ENCODE measurements at places on chromosomes 16 and 17. TPM values are rescaled to one million over a fixed set of nuclear protein-coding genes. Genes with fewer than 3 reads are reported as not detected.

The TNFSF13 gene
- 1.5 TPM for total RNA-seq

GRCh38 chr16:10252155-10252554 is 69.9 kb upstream of the GRIN2A start:
- H3K36me3 ChIP-seq, result no peaks in the 10 kb centered on the region
- peaks cover 3% of the 10 kb centered on the region for H3K4me1 ChIP-seq
- H3K4me3 ChIP-seq, result no peak overlapping the region

The ETV4 gene
- total RNA-seq, result 126 TPM

DNA sequence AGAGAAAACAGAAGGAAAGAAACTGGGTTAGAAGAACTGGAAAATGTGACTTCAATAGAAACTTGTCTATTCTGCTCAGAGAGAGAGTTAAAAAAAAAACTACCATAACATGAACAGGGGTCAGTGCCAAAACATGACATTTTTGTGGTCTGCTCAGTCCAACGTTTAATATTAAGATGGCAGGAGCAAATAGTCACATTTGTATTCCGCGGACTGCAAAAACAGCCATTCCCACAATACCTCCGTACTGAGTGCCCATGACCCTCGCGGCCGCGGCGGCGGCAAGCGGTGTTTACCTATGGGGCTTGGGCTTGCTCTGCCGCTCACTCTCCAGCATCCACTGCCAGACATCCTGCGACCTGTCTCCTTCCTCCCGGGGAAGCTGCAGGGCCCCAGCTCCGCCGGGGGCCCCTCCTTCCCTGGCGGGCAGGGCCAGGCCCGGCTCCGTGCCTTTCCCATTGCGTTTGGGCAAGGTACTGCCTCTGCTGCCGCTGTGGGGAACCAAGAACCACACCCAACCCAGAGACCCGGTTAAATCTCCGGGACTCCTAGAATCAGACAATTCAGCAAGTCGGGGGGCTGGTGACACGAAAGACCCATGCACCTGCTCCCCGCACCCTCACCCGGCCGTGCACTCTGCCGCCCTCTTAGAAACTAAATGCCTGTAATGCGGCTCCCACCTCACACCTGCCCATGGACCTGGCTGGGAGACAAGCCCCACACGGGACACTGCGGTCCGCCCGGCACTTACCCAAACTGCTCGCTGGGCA is 24.7 kb downstream of the AXIN2 start:
- DNase-seq, result no peak
- H3K27me3 ChIP-seq, result no peaks in the 10 kb centered on the region

DNA sequence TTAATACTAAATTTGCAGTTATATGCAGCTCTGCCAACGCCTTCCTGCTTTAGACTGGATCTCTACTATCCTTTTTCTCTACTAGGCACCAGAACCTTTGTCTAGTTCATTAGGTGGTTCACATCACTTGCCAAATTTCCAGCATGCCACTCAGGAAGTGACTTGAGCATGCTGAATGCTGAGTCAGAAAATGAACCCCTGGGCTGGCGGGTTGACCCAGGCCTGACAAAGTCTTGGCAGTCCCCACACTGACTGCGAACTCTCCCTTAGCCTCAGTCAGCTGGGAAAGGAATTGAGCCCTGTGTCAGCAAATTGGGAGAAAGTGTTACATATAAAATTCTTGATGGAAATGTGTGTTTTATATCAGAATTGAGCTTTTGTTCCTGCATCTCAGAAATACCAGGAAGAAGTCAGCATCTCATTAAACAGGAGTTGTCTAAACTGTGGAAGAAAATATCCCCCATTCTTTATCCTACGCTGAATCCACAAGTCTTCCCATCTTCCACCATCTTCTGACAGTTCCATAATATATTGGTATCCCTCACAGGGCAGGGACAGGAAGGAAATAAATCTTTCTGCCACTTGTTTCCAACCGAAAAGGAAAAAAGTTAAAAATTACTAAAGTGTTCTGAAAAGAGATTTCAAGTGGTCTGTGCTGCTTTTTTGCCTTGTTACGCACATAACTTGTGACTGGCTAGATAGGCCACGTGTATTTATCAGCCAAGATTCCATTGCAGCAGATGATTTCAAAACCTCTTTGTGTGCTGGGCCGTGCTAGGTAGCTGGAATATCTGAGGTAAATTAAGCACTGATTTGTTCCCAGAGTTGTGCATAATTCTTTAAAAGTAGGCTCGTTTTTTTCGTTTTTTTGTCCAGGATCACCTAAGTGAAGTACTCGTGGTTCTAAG is 16.7 kb upstream of the SLC12A3 start:
- no peak for DNase-seq
- H3K27me3 ChIP-seq, result no peaks in the 10 kb centered on the region
- no peaks in the 10 kb centered on the region for H3K36me3 ChIP-seq
- H3K4me3 ChIP-seq, result no peak overlapping the region
- H3K4me1 ChIP-seq, result peaks cover 17% of the 10 kb centered on the region

DNA sequence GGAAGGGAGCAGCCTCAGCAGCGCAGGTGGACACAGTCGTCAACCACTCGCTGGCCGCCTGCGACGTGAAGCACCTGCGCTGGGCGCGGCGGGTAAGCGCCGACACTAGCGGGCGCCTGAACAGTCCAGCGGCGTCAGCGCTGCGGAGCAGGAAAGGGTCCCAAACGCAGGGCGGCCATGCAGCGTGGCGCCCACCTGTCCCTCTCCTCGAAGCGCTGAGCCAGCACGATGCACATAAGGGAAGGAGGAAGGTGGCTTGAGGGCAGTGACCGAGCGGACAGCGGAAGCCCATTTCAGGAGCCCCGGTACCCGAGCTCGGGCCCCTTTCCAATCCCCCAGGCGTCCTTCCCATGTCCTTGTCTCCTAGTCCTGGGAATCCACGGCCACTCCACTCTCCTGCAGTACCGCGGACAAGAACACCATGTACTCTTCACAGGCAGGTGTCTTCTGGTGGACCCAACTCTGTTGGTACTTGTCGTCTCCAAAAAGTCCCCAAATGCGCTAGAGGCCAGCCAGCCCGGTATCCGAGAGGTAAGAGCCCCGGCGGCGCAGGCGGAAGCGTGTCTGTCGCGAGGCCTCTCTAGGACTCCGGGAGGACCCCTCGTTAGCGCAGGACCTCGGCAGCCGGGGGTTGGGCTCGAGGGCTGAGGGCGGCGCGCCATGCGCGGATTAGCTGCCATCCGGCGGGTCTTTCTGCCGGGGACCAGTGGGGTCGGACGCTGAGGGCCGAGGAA is 14.4 kb downstream of the ZNF232 start:
- peaks cover 17% of the 10 kb centered on the region for H3K27me3 ChIP-seq
- H3K27ac ChIP-seq, result peak overlapping the region; percentile 66
- peaks cover 18% of the 10 kb centered on the region for H3K36me3 ChIP-seq
- H3K4me1 ChIP-seq, result no peaks in the 10 kb centered on the region

DNA sequence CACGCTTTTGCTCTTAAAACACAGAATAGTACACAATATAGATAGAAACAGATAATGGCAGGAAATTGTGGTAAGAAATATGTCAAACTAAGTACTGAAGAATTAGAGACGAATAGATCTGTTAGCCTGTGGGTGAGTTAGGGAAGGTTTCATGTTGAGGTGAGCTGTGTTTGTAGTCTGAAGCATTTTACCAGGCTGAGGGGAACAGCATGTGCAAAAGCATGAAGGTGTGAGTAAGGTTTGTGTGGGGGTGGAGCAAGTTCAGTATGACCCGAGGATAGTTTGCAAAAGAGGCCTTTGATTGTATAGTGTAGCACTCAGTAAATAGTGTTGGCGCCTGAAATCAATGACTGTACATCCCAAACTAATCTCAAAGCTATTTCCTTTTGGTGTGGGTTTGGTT is 13.8 kb downstream of the IGSF6 start:
- DNase-seq, result no peak
- H3K27me3 ChIP-seq, result no peaks in the 10 kb centered on the region
- no peaks in the 10 kb centered on the region for H3K36me3 ChIP-seq
- no peak overlapping the region for H3K27ac ChIP-seq

- H3K27ac ChIP-seq, result no peak overlapping the region
- H3K36me3 ChIP-seq, result no peaks in the 10 kb centered on the region
Observed at GRCh38 chr17:58706351-58707140, 14.1 kb downstream of the RAD51C start.

DNA sequence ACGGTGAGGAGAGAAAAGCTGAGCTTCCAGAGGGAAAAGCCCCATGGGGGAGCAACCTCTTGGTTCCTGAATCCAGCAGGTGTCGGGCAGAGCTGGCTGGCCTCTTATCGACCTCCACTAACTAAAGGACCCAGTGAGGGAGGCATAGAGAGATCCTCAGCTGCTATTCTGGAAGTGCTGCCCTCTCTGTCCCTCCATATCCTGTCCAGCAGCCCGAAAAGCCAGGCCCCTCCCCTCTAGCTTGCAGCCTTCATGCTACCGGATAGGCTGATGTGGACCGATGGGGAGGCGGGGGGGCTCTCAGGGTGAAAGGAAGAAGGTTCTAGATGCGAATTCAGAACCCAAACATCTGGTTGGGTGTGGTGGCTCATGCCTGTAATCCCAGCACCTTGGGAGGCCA is 24.9 kb downstream of the MXRA7 start:
- no peaks in the 10 kb centered on the region for H3K36me3 ChIP-seq
- H3K27me3 ChIP-seq, result no peaks in the 10 kb centered on the region
- H3K27ac ChIP-seq, result no peak overlapping the region
- DNase-seq, result no peak
- no peak overlapping the region for H3K4me3 ChIP-seq
- peaks cover 8% of the 10 kb centered on the region for H3K4me1 ChIP-seq

- H3K36me3 ChIP-seq, result no peaks in the 10 kb centered on the region
- no peak overlapping the region for H3K27ac ChIP-seq
- H3K4me3 ChIP-seq, result peak overlapping the region; percentile 92
- H3K27me3 ChIP-seq, result peaks cover 63% of the 10 kb centered on the region
- H3K4me1 ChIP-seq, result peaks cover 41% of the 10 kb centered on the region
- peak; percentile 91 for DNase-seq
Observed at GRCh38 chr17:42673885-42674754, 2.7 kb downstream of the PLEKHH3 start.

The AURKB gene
- 128 TPM for total RNA-seq

DNA sequence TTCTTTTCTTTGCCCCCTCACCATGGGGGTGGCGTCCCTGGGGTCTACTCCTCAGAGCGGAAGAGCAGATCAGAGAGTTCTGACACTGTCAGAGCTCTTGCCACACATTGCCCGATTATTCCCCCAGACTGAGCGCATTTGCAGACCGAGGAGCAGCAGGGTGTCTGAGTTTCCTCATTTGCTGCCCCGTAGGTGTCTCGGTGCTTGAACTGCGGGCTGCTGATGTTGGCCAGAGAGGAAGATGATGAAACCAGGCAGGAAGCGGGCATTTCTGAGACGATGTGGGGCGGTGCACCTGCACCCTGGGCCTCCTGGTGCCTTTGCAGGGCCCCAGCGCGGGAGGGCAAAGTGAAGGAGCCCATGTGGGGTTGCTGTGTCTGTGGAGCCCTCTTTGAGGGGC is 55.2 kb downstream of the ARSG start:
- no peak overlapping the region for H3K4me3 ChIP-seq
- H3K27me3 ChIP-seq, result no peaks in the 10 kb centered on the region
- no peaks in the 10 kb centered on the region for H3K36me3 ChIP-seq
- DNase-seq, result no peak
- H3K4me1 ChIP-seq, result no peaks in the 10 kb centered on the region

GRCh38 chr17:5947701-5948180 is 122.4 kb upstream of the WSCD1 start:
- no peak overlapping the region for H3K27ac ChIP-seq
- no peak overlapping the region for H3K4me3 ChIP-seq
- DNase-seq, result no peak
- no peaks in the 10 kb centered on the region for H3K4me1 ChIP-seq
- no peaks in the 10 kb centered on the region for H3K27me3 ChIP-seq

- H3K27ac ChIP-seq, result no peak overlapping the region
- H3K36me3 ChIP-seq, result no peaks in the 10 kb centered on the region
Observed at GRCh38 chr17:57236686-57237299, 19.5 kb upstream of the MSI2 start.

DNA sequence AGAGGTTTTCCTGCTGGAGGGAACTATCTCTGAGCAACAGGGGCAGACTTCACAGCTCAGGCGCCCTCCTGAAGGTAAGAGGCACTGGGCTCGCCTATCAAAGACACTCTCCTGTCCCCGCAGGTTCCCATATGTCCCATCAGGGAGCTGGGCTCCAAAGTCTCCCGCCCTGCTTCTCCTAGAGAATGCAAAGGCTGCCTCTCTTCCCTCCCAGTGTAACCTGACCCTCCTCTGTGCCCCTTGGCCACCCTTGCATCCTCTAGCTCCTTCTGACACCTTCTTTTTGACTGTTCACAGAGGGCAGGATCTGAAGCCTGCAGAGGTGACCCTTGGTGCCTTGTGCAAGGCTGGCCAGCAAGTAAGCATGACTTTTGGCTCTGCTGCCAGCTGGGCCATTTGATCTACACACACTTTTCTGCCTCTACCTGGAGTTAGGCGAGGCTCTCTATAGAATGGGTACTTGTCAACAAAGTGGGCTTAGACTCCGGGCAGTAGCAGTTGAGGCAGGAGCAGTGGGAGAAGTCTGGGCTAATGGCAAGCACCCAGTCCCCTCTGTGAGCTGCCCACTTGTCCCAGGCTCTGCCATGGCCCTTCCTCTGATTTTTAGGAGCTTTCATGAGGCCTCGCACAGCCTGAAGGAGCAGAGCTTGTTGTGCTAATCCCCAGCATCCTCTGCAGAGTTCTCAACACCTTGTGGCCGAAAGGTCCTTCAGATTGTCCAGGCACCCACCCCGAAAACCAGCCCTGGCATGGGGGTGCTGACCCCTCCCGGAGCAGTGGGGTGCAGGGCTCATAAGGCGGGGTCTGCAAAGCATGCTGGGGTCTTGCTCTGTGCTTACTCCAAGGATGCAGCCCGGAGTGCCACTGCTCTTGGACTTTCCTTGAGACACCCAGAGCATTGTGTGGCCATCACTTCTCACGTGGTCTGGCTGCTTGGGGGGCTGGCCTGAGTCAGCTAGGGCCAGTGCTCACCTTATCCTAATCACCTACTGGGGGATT is 122.9 kb downstream of the METRNL start:
- no peaks in the 10 kb centered on the region for H3K4me1 ChIP-seq
- DNase-seq, result no peak
- no peak overlapping the region for H3K27ac ChIP-seq
- no peaks in the 10 kb centered on the region for H3K27me3 ChIP-seq
- H3K4me3 ChIP-seq, result no peak overlapping the region

The PIK3R6 gene
- total RNA-seq, result 0.24 TPM

DNA sequence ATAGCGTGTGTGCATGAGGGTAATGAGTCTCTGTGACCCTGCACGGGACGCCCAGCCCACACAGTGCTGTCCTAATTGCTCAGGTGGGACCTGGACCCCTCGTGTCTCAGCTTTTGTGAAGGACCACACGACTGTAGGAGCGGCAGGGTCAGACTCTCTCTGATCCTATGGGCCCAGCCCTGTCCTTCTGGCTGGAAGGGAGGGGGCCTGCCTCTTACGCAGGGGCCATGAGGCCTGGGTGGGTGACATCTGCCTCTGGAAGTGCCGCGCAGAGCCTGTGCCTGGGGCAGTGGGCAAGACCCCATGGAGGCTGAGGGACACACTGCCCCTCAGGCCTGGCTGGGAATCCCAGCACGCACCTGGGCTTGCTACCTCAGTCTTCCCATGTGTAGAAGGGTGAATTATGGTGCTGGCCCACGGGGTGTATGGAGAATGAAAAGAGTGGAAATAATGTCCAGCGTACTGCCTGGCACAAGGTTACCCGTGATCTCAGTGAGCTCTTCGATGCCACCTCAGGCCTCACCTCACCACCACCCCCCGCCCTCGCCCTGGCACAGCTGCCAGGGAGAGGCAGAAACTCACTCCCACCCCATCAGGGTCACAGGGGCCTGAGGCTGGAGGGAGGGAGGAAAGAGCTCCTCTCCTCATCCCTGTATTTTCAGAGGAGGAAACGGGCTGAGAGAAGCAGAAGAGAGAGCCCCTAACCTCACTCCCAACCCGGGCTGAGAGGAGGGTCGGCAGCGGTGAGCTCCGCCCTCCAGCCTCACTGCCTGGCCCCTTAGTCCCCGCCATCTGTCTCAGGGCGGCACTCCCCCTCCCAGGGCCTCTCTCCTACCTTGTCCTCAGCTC is 27.1 kb upstream of the DBNDD1 start:
- no peaks in the 10 kb centered on the region for H3K36me3 ChIP-seq
- H3K4me3 ChIP-seq, result peak overlapping the region; percentile 70
- H3K4me1 ChIP-seq, result no peaks in the 10 kb centered on the region
- H3K27ac ChIP-seq, result no peak overlapping the region
- peak; percentile 95 for DNase-seq

The PLLP gene
- 2.1 TPM for total RNA-seq
